ENCODE measurements at places on chromosomes 4 and X.
A peak's percentile ranks its signal among the peaks of the same experiment; 100 is the strongest.

- DNase-seq, result no peak
Measured at GRCh38 chr4:94345266-94345665, 2.6 kb upstream of the HPGDS start.

- DNase-seq, result no peak
Measured at GRCh38 chr4:38621831-38622230, 42.2 kb upstream of the KLF3 start.

DNA sequence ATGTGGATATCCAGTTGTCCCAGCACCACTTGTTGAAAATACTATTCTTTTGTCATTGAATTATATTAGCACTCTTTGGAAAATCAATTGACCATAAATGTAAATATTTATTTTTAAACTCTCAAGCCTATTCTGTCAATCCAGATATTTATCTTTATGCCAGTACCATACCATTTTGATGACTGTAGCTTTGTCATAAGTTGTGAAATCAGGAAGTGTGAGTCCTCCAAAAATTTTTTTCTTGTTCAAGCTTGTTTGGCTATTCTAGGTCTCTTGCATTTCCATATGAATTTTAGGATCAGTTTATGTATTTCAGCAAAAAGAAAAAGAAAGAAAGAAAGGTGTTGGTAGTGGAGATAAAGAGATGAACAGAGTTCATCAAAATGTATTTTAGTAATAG lies 8.2 kb upstream of the SMPX start:
- no peak for DNase-seq

GRCh38 chrX:13719192-13719856 lies 15.1 kb downstream of the TRAPPC2 start:
- DNase-seq, result no peak

DNA sequence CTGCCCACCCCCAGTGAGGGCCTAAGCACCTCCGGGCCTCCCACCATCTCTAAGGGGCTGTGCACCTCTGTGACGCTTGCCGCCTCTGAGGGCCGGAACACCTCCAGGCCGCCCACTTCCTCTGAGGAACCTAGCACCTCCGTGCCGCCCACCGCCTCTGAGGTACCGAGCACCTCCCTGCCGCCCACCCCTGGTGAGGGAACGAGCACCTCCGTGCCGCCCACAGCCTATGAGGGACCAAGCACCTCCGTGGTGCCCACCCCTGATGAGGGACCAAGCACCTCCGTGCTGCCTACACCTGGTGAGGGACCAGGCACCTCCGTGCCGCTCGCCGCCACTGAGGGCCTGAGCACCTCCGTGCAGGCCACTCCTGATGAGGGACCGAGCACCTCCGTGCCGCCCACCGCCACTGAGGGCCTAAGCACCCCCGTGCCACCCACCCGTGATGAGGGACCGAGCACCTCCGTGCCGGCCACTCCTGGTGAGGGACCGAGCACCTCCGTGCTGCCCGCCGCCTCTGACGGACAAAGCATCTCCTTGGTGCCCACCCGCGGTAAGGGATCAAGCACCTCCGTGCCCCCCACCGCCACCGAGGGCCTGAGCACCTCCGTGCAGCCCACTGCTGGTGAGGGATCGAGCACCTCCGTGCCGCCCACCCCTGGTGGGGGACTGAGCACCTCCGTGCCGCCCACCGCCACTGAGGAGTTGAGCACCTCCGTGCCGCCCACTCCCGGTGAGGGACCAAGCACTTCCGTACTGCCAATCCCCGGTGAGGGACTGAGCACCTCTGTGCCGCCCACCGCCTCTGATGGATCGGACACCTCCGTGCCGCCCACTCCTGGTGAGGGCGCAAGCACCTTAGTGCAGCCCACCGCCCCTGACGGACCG lies 977 bp downstream of the MAGEE1 start:
- DNase-seq, result peak; percentile 13

- no peak for DNase-seq
Measured at GRCh38 chr4:102141842-102142241, 203.4 kb downstream of the SLC39A8 start.
